ENCODE measurements at places on chromosomes 1 and 21. TPM values are rescaled to one million over a fixed set of nuclear protein-coding genes. Genes with fewer than 3 reads are reported as not detected.

- DNase-seq, result no peak
These were observed 1596.9 kb downstream of the PLA2G4A start for GRCh38 chr1:188425687-188426086.

- DNase-seq, result no peak
These were observed 191.9 kb upstream of the LMO4 start for GRCh38 chr1:87136607-87137341.

DNA sequence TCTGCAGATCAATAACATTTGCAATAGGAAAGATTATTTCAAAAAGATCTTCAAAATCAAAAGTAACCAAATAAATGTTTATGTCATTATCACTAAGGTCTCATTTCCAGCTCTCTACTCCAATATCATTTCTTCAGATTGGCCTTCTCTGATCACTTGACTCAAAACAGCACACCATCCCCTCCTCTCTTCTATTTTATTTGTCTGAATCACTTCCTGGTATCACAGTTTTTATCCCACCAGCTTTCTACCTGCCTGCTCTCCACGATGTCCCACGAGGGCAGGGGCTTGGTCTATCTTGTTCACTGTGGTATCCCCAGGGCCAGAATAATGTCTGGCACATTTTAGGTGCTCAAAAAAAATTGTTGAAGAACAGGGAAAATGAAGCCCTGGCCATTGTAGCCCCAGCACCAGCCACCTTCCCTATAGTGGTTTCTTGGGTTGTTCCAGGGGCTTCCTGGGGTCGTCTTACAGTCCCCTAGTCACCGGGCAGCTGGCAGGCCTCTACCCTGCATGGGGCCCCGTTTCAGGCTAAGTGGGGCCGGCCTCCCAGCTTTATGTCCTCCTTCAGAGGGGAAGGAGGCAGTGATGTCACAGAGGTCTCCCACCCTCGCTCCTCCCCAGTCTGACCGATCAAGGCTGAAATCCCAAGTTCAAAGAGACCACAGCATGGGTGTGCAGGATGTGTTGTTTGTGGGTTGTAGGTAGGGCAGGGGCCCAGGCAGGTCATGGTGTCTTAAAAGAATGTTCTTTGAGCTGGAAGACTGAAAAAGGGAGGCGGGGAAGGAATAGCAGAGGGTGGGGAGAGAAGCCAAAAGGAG, 3.5 kb upstream of the PADI1 start:
- peak; percentile 35 for DNase-seq

- no peak for DNase-seq
These were observed 176.8 kb downstream of the ATP6V1G3 start for GRCh38 chr1:198363625-198364151.

DNA sequence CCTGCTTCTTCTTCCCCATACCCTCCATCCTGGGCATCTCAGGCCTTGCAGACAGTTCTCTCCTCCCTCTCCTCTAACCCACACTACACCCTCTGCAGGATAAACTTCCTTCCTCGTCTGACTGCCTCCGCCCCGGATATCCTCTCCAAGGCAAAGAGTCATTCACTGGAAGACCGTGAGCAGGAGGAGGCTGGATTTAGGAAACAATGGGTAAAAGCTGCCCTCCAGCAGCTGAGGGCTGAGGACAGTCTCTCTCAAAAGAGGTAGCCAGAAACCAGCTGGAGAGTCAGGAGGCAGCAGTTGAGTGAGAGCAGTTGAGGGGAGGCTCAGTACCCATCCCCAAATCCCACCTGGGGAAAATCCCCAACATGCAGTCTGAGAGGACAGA, 1.4 kb downstream of the CSRP1 start:
- DNase-seq, result no peak

DNA sequence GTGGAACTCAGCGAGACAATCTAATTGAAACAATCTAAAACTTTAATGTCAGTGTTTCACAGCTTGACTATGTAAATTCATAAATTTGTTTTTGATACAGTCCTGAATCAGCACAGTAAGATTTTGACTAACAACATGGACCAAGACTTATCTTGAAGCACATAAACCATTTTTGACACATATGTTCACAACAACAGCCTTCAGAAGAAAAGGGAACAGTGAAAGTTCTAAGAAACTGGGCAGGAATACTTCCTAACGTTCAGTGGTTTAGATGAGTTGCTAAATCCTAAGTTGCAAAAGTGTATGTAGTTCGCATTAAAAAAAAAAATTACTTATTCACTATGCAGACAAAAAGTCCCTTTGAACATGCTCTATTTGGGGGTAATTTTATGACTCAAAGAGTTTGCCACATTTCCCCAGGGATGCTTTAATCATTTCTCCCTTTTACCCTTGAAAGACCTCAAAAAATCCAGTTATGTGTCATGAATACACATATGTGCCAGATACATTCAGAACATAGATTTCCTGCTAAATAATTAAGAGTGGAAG, 120.2 kb downstream of the MRPL39 start:
- no peak for DNase-seq

HAO2 gene
- not detected for total RNA-seq

GRCh38 chr1:151510957-151511635, at the start of gene CGN:
TSS of gene CGN (plus strand) at chr1:151511387. CDS start at chr1:151518520, 7,133 bp downstream.
- peak; percentile 84 for DNase-seq

- DNase-seq, result no peak
These were observed 57.3 kb downstream of the SYF2 start for GRCh38 chr1:25174730-25175612.

- DNase-seq, result peak; percentile 53
These were observed 121.2 kb downstream of the SLC45A1 start for GRCh38 chr1:8439015-8439702.

DNA sequence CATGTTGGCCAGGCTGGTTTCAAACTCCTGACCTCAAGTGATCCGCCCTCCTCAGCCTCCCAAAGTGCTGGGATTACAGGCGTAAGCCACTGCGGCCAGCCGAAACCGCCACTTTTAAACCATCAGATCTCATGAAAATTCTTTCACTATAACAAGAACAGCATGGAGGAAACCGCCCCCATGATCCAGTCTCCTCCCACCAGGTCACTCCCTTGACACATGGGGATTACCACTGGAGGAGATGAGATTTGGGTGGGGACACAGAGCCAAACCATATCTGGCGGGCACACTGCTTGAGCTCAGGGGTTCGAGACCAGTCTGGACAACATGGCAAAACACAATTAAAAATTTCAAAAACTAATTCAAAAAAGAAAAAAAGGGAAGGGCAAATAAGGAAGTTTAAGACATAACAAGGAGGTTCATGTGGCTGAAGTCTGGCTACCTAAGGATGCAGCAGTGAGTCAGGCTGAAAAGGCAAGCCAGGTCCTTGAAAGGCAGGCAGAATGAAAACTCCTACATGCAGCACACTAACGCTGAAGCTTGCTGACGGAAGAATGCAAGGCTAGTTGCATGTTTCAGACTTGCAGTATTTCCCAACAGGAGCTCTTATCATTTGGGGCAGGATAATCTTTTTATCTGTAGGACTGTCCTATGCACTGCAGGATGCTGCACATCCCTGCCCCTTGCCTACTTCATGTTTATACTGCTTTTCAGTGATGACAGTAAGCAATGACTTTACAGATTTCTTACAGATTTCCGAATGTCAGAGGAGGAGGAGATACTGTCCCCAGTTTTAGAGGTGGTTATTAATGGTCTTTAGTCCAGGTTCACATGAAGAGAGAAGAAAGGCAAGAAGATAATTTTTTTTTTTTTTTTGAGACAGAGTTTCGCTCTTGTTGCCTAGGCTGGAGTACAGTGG, 49.3 kb downstream of the FBXO42 start:
- DNase-seq, result no peak

- DNase-seq, result no peak
These were observed 56.5 kb downstream of the AHDC1 start for GRCh38 chr1:27547220-27548116.

- DNase-seq, result peak; percentile 35
These were observed 433.4 kb upstream of the CAMK1G start for GRCh38 chr1:209150114-209150513.

GRCh38 chr1:42034426-42034825, 115.7 kb upstream of the HIVEP3 start:
- DNase-seq, result no peak

- no peak for DNase-seq
These were observed 91.3 kb upstream of the COA6 start for GRCh38 chr1:234281826-234282489.

DNA sequence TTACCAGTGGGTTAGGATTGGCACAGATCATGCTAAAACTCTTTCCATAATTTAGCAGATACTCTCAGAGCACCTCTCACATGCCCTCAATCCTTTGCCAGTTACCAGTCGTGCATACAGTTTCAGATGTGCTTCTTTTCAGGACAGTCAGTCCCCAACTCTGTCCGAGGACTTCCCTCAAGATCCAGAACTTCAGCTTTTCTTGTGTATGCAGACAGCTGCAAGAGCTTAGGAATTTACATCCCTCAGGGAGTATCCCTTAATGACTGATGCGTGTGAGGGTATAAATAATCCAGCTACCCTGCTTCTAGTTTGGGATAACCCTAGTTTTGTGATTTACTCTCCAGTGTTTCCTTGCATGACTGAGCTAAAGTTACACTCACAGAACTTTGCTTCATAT, 393.0 kb upstream of the PLXNA2 start:
- no peak for DNase-seq

DNA sequence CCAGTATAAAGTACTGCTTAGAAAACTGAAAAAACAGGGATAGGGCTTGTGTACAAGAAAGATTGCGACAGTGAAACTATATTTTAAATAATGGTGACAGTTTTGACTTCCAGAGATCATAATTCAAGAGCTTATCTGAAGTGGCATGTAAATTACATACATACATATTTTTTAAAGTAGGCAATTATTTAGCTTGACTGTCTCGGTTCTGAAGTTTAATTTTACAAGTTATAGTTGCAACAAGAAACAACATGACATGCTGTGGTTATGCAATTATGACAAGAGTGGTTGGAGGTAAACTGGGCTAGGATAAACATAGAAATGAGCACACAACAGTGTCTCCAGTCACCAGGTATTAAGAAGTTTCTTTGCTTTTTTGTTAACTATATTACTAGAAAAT, 4.1 kb downstream of the C1orf21 start:
- no peak for DNase-seq

- no peak for DNase-seq
These were observed 81.8 kb downstream of the DISC1 start for GRCh38 chr1:231708394-231708793.

PTGFR gene
- not detected for total RNA-seq

- no peak for DNase-seq
These were observed 109.9 kb downstream of the EDEM3 start for GRCh38 chr1:184644771-184645170.

SMIM1 gene
- total RNA-seq, result 29.9 TPM

GRCh38 chr1:168312718-168313604, 32.3 kb downstream of the TBX19 start:
- DNase-seq, result peak; percentile 26

CD2 gene
- not detected for total RNA-seq

GRCh38 chr1:159144571-159144970, 26.8 kb upstream of the CADM3 start:
- DNase-seq, result no peak

- DNase-seq, result no peak
These were observed 83.9 kb downstream of the PAX7 start for GRCh38 chr1:18714404-18715175.

DNA sequence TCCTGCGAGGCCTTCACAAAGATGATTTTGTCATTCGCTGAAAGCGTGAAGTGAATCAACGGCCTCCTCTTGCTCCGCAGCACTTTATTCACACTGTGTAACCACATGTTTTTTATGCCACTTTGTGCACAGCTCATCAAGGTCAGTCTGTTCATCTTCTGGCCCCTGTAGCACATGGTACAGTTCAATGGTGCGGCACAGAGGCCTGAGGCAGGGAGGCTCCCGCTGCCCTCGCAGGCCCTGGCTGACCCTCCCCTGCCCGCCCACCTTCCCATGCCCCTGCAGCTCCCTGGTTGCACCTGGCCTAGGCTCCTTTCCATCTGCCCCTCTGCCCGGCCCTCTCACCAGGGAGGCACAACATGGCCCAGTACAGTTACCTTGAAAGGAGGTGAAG, 87.5 kb downstream of the CD247 start:
- no peak for DNase-seq

GRCh38 chr1:118992237-118992825, 4.2 kb upstream of the TBX15 start:
- no peak for DNase-seq

F5 gene
- total RNA-seq, result not detected

GRCh38 chr1:208007938-208008342, 97.0 kb upstream of the CD34 start:
- no peak for DNase-seq

DNA sequence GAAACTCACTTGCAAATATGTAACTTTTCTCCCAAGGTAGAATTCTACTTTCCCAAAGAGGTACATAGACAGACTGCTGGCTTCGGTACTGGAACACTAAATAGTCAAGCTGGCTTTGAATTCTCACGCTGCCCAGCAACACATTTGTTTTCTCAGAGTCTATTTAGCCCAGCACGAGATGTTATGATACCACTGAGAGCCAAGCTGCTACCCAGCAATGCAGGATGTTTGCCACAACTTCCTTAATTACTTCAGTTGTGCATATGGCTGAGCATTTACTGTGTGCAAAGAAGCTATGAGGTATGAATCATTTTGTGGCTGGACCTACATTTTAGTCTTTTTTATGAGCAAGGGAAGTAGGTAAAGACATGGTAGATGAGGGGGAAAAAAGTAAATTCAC, 793.2 kb downstream of the PLA2G4A start:
- DNase-seq, result no peak

DMBX1 gene
- not detected for total RNA-seq

TMEM125 gene
- not detected for total RNA-seq

DNA sequence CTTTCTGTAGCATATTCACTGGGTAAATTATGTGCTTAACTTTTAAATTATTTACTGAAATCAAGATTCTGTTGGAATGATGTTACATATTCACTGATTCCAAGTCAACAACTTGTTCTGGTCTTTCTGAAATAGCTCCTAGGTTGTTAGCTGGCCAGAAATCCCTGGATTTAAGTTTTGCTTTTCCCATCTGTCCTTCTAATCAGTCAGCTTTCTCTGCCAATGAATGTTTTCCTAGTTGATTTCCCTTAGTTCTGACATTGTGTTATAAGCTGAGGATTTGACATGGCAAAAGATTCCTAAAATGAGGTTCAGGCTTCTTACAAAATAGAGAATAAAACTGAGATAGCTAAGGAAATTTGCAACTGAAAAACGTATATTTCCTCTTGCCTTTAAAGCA, 1479.6 kb downstream of the MRPL39 start:
- no peak for DNase-seq

- DNase-seq, result no peak
These were observed 11.5 kb upstream of the LAPTM5 start for GRCh38 chr1:30768830-30769718.

GRCh38 chr1:10796029-10796944, at the start of gene CASZ1:
TSS of gene CASZ1 (minus strand) at chr1:10796646. CDS start at chr1:10693889, 102,757 bp downstream.
- DNase-seq, result peak; percentile 83

MNDA gene
- not detected for total RNA-seq

Data from Caki2 (cell line).